ENCODE measurements at places on chromosomes 6 and 20.

- DNase-seq = no peak
These were observed 552.3 kb downstream of the KIF16B start for GRCh38 chr20:16020971-16021370.

DNA sequence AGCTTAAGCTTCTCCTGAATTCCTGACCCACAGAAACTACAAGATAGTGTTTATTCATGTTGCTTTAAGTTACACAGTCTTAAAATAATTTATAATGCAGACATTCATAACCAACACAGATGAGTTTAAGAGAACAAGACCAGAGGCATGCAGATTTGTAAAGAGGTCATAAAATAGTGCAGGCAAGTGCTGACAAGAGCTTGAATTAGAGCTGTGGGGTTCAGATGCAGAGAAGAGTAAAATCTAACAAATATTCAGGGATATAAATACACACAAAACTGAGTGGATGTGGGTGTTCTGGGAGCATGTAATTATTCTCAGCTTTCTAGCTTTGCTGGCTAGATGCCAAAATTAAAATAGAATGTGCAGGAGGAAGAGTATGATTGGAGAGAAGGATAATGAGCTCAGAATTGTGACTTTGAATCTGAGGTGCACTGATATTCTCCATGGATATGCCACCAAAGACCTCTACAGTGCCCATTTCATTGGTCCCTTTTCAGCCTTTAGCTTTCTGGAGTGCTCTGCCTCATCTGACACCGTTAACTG lies 291.9 kb upstream of the SGK1 start:
- DNase-seq = no peak

DNA sequence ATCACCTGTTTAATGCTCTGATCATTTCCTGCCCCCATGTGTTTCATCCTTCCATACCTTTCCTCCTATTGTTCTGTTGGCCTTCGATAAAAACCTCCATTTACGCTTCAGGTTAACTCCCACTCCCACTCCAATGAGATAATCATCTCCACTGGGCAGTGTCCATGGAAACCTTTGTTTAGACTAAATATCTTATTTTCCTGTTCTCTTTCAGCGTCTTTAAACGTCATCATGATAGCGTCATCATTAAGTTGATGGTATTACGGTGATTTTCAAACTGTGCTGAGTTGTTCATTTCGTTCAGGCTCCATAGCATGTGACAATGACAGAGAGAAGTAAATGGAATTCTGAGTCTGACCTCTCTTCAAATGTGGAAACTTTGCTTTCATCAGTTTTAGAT lies 970.5 kb upstream of the SLC35B3 start:
- no peak for DNase-seq

- DNase-seq = no peak
These were observed 12.4 kb downstream of the GRM1 start for GRCh38 chr6:146041282-146041681.

GRCh38 chr6:50543666-50544065 lies 169.7 kb upstream of the TFAP2D start:
- no peak for DNase-seq

DNA sequence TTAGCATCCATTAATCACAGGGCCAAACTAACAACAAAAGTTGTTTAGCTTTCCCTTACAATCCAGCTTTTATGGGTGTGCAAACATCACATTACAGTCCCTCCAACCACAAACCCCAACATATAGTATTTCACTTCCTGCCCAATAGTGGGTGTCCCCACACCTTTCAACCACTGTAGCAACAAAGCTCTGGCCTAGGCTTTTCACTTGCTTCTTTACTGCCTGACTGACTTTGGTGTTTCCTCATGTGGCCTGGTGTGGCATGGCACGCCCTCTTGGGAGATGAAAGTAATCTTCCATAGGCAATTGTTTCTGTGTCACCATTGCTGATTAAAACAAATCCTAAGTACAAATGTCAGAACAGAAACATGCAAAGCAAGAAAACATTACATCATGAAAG lies 46.3 kb downstream of the MCM8 start:
- DNase-seq = no peak

DNA sequence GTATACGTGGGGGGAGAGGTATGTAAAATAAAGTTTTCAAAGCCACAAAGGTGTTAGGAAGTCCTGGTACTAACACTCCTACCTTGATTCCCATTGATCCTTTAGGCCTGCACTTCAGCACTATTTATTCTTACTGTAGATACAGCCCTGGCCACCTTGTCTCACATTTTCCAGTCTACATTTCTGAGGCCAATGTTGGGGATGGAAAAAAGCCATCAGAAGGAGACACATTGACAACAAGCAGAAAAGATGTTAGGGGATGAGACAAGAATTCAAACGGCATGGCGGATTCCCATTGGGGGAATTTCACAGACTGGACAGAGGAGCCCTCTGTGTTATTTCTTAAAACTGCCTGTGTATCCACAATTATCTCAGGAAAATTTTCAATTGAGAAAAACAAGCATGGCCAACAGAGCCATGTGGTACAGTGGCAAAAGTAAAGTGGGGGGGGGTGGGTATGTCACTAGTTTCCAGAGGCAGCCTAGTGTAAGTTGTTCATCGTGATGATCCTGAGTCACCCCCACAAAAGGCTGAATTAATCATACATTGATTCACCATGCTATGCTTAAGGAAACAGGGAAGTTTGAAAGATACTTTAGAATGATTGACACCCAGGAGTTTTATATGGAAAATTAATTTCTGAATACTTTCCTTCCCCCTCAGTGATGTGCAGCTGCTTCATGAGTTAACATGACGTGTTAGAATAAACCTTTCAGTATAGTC lies 40.5 kb downstream of the RREB1 start:
- no peak for DNase-seq

GRCh38 chr20:58436868-58437645 lies 48.0 kb downstream of the VAPB start:
- DNase-seq = no peak

GRCh38 chr20:54897787-54898186 lies 422.4 kb downstream of the DOK5 start:
- DNase-seq = no peak

GRCh38 chr6:16985513-16986284 lies 116.2 kb upstream of the STMND1 start:
- DNase-seq = no peak

GRCh38 chr6:150712505-150713252 lies 113.0 kb downstream of the PLEKHG1 start:
- DNase-seq = no peak

GRCh38 chr6:33236852-33237251 lies 28.6 kb downstream of the RING1 start:
- no peak for DNase-seq

DNA sequence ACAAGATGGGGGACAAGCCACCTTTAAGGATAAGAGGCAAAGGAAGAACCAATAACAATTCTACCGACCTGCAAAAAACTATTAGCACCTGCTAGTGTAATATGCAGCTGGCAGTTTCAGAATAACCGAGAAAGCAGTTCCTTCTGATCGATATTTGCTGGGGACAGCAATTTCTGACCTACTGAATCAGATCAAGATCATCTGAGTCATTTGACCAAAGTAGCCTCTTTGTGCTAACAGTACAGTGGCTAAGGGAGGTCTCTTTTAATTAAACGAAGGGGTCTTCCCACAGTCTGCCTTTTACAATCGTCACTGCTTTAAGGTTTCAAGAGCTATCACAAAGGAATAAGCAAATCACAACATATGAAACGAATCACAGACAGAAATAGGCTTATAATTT lies 318.9 kb downstream of the BTBD9 start:
- DNase-seq = no peak

DNA sequence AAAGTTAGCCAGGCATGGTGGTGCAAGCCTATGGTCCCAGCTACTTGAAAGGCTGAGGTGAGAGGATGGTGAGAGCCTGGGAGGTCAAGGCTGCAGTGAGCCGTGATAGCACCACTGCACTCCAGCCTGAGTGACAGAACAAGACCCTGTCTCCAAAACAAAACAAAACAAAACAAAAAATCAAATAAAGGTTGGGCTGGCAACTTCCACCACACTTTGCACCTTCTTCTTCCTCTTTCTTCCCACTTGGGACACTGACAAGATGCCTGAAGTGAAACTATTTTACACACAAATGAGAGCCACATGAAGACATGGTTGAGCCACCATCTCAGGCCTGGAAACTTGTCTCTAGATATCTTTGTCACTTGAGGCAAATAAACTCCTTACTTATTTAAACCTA lies 53.8 kb upstream of the CCDC28A start:
- no peak for DNase-seq

- DNase-seq = no peak
These were observed 125.6 kb downstream of the FIG4 start for GRCh38 chr6:109816452-109817374.

- DNase-seq = peak; percentile 26
These were observed 15.4 kb downstream of the SRSF3 start for GRCh38 chr6:36609582-36609981.

DNA sequence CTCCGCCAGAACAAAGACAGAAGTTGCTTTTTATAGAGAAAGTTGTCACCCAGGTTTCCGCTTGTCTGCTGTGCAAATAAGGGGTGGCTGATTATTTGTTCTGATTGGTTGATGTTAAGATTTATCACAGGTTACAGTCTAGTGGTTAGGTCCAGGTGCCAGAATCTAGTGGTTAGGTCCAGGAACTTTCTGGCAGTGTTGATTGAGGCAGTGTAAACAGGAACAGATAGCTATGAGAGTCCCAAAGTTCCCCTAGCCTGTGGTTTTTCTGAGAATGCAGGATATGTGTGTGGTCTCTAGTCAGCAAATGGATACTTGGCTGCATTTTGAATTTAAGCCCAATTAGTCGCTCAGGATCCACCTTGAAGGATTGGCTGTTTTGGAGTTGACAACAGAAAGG lies 148.0 kb downstream of the TMEM200A start:
- DNase-seq = no peak

- DNase-seq = no peak
These were observed 12.8 kb upstream of the MTFR2 start for GRCh38 chr6:136262940-136263339.

DNA sequence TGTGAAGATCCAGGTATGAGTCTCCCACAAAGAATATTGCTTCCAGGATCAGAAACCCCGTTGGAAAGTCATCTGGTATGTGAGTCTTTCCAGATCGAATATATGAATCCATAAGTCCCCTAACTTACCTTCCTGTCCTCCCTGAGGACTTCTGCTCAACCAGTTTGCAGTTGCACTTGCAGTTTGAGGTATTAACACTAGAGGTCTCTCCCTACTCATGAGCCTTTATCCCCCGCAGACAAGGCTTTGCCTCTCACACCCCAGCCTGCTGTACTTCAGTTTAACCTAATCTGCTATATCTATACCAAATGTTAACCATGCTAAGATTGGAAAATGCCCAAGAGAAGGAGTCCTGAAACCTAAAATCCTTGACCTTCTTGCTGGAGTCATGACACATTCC lies 135.3 kb upstream of the DEFB112 start:
- no peak for DNase-seq

DNA sequence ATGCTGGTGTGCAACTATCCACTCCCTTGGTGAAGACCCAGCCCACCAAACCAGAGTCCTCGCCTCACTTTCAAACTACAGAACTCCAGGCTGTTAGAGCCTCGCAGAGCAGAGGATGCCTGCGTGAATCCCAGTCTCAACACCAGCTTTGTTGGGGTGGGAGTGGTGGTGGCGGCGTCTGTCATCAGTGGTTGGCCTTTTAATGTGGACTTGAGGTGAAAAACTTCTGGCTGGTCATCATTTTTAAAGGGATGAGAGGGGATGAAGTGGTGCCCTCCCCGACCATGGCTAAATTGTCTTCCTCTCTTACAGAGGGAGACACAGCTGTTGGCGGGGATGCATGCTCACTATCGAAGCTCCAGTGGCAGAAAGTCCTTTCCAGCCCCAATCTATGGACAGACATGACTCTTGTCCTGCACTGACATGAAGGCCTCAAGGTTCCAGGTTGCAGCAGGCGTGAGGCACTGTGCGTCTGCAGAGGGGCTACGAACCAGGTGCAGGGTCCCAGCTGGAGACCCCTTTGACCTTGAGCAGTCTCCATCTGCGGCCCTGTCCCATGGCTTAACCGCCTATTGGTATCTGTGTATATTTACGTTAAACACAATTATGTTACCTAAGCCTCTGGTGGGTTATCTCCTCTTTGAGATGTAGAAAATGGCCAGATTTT lies 54.9 kb downstream of the EZR start:
- no peak for DNase-seq

GRCh38 chr20:49707118-49707517 lies 6.6 kb downstream of the B4GALT5 start:
- DNase-seq = no peak

GRCh38 chr20:13222319-13222716 lies 1.2 kb downstream of the ISM1 start:
- DNase-seq = no peak

GRCh38 chr6:132143258-132143657 lies 192.1 kb upstream of the CCN2 start:
- DNase-seq = no peak

- peak; percentile 68 for DNase-seq
These were observed 91.3 kb upstream of the PRDM1 start for GRCh38 chr6:105994591-105995390.

DNA sequence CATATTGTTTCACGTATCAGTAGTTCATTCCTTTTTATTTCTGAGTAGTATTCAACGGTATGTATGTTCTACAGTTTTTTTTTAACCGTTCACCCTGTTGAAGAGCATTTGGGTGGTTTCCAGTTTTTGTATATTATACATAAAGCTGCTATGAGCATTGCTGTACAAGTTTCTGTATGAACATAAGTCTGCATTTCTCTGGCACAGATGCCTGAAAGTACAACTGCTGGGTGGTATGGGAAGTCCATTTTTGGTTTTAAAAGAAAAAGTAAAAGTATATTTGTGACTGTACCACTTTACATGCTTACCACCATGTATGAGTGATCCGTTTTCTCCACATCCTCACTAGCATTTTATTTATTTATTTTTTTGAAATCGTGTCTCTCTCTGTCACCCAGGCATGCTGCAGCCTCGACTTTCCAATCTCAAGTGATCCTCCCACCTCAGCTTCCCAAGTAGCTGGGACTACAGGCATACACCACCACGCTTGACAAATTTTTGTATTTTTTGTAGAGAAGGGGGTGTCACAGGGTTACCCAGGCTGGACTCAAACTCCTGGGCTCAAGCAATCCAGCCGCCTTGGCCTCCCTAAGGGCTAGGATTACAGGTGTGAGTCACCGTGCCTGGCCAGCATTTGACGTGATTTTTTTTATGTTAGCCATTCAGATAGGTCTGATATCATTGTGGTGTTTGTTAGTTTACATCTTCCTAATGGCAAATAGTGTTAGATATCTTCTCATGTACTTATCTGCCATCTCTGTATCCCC lies 11.0 kb upstream of the SIM1 start:
- DNase-seq = no peak

DNA sequence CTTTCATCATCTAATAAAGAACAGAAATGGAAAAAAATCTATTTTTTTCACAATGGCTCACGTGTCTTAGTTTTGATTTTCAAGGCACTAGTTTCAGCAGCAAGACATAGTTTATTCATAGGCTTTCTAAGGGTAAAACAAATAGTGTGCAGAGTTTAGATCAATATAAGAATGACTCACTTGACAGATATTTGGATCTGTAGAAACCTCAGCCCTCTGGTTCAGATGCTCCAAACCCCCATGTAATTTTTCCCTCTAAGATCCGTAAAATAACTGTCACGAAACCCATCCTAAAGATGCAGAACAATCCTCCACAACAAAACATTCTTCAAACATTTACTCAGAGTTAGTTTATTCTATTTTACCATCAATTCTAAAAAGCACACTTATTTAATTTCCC lies 43.4 kb downstream of the IYD start:
- DNase-seq = no peak

GRCh38 chr6:14567842-14568241 lies 450.3 kb downstream of the CD83 start:
- DNase-seq = no peak

GRCh38 chr6:32570363-32570905 lies 19.2 kb downstream of the HLA-DRB1 start:
- no peak for DNase-seq

GRCh38 chr6:131129689-131130553 lies 5.3 kb upstream of the AKAP7 start:
- DNase-seq = no peak

Data from lower leg skin (tissue), 4 donors.